ENCODE measurements at places on chromosomes 16 and 17. TPM values are rescaled to one million over a fixed set of nuclear protein-coding genes. Genes with fewer than 3 reads are reported as not detected.

BAIAP3 gene
- total RNA-seq, result 0.67 TPM

CLDN9 gene
- not detected for total RNA-seq

HOXB3 gene
- total RNA-seq, result 15.7 TPM

SRR gene
- total RNA-seq, result 16.3 TPM

HIGD1B gene
- total RNA-seq, result not detected

ZNF423 gene
- total RNA-seq, result 8.6 TPM

CCT6B gene
- total RNA-seq, result 1.1 TPM

CALCOCO2 gene
- total RNA-seq, result 43.8 TPM

TM4SF5 gene
- not detected for total RNA-seq

All from vein endothelial cell (primary cell).